ENCODE measurements at places on chromosomes 3 and 15. TPM values are rescaled to one million over a fixed set of nuclear protein-coding genes. Genes with fewer than 3 reads are reported as not detected.

GRCh38 chr3:102165367-102165766 lies 269.4 kb upstream of the ZPLD1 start:
- peaks cover 20% of the 10 kb centered on the region for H3K4me1 ChIP-seq
- no peak for DNase-seq
- H3K27me3 ChIP-seq = no peaks in the 10 kb centered on the region
- H3K36me3 ChIP-seq = no peaks in the 10 kb centered on the region

DNA sequence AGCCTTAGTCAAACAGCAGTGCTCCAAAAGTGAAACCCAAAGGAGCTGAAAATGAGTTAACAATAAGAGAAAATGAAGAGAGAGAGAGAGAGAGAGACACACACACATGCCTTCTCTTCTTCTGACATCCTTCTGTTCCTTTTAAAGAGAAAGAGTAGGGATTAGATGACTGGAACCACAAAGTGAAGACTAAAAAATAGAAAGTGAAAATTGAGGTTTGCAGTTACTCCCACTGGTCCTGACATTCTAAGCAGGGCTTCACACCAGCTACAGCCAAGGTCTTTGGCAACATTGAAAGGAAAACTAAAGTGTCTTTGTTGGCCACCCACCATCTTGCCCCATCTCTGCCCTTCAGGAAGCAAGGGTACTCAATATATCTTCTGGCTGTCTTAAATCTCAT lies 59.2 kb downstream of the USP50 start:
- H3K4me1 ChIP-seq = no peaks in the 10 kb centered on the region
- H3K4me3 ChIP-seq = no peak overlapping the region
- no peaks in the 10 kb centered on the region for H3K27me3 ChIP-seq
- no peaks in the 10 kb centered on the region for H3K36me3 ChIP-seq
- H3K27ac ChIP-seq = no peak overlapping the region

Gene STX19
- not detected for total RNA-seq

GRCh38 chr15:90394748-90395442 lies 6.9 kb downstream of the IQGAP1 start:
- no peak for DNase-seq
- H3K4me3 ChIP-seq = no peak overlapping the region
- H3K27me3 ChIP-seq = no peaks in the 10 kb centered on the region
- peaks cover 3% of the 10 kb centered on the region for H3K36me3 ChIP-seq
- H3K4me1 ChIP-seq = no peaks in the 10 kb centered on the region
- peak overlapping the region; percentile 62 for H3K27ac ChIP-seq

DNA sequence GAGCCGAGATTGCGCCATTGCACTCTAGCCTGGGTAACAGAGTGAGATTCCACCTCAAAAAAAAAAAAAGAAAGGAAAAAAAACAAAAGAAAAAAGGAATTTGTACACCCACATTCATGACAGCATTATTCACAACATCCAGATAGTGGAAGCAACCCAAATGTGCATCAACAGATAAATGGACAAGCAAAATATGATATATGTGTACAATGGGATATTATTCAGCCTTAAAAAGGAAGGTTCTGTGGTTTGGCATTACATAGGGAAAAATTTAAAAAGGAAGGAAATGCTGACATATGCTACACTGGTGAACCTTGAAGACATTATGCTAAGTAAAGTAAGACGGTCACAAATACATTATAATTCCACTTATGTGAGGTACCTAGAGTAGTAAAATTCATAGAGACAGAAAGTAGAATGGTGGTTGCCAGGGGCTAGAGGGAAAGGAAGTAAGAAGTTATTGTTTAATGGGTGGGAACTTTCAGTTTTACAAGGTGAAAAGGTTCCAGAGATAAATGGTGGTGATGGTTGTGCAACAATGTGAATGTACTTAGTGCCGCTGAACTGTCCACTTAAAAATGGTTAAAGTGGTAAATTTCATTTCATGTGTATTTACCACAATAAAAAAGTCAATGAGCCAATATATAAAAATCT lies 118.5 kb downstream of the MYLK start:
- DNase-seq = no peak
- H3K36me3 ChIP-seq = no peaks in the 10 kb centered on the region
- no peak overlapping the region for H3K27ac ChIP-seq
- H3K27me3 ChIP-seq = no peaks in the 10 kb centered on the region
- H3K4me1 ChIP-seq = no peaks in the 10 kb centered on the region

Gene TMEM207
- total RNA-seq = not detected

DNA sequence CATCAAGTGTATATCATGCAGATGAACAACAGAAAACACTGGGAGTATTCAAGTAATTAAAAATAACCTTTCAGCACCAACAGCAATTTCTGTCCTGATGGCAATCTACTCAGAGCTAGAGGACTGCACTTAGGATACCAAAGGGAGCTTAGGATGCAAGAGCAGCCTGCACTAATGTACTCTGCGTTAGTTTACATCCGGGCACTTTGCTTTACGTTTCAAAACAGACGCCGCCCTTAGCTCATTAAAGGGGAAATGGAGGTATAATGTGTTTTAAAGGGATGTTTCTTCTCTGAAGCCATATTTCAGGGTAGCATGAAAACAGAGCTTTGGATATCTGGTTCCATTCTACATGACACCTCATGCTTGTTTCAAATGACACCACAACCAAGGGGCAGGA lies 14.0 kb upstream of the B3GNT5 start:
- no peak overlapping the region for H3K4me3 ChIP-seq
- no peak overlapping the region for H3K27ac ChIP-seq
- H3K4me1 ChIP-seq = no peaks in the 10 kb centered on the region
- no peak for DNase-seq
